Kasumi-1 (cell line): ENCODE measurements at places on chromosomes 3 and 15.
A peak's percentile ranks its signal among the peaks of the same experiment; 100 is the strongest.

DNA sequence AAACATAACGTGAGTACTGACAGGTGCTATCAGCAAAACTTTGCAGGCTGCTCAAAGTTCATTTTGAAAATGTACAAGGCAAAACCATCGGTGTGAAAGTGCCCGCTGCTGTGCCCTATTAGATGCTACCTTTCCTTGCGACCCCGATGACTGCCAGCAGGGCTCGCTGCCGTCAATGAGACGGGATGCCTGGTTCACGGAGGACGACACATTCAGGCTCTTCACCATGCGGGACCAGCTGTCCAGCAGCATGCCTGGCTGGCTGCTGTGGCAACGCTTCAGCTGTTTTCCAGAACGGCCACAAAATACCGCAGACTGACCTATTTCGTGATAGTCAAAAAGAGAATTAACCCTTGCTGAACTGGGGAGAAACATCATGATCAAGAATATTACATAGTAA lies 92.7 kb upstream of the OCA2 start:
- no peak for DNase-seq

GRCh38 chr3:10602271-10602670 lies 96.9 kb upstream of the ATP2B2 start:
- DNase-seq, result no peak

GRCh38 chr15:60627298-60627943 lies 148.5 kb upstream of the ICE2 start:
- DNase-seq, result no peak

DNA sequence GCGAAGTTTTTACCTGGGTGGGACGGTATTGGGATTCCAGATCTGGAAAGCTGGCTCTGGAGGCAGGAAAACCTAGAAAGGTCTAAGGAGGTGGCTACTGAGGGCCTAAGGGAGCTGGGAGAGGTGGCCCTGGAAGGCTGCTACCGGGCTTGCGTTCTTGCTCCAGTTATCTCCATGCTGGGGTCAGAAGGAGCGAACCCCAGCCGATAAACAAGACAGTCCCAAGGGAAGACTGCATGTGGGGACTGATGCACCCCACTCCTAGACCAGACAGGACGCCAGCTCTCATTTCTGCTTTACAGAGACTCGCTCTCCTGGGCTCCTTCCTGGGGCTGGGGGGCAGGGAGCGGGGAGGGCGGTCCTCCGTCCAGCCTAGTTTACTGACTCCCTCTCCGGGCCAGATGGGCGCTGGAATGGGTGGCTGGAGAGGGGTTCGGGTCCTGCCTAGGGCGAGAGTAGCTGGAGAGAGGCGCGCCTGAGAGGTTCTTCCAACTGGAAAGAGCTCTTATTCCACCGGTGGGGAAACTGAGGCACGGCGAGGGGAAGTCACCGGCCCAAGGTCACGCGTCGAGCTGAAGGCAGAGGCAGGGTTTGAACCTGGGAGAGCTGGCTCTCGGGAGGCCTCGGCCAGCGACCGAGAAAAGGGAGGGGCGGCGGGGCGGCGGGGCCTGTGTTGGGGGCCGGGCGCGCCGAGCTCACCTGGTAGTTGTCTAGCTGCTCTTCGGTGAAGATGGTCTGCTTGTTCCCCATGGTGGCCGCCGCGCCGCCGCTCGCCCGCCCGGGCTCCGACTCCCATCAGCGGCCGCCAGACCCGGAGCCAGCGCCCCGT lies 565 bp downstream of the CIB2 start:
- no peak for DNase-seq

- no peak for DNase-seq
These were observed 135.5 kb upstream of the RARB start for GRCh38 chr3:25292595-25292994.

DNA sequence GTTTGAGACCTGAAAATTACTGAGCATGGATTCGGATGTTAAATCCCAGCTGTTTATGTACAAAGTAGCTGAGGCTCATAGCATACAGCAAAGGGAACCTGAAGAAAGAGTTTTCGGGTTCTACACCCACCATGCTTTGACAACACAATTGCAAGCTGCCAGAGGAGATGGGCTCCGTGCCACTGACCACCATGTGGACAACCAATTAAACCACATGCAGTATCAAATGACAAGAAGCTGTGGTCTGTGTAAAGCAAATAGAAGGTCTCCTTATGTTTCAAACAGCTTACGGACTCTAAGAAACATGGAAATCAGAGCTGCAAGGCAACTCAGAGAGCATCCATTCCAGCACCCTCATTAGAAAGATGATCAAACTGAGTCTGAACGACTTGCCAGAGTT lies 12.9 kb downstream of the GABRB3 start:
- DNase-seq, result no peak

GRCh38 chr15:69127306-69127705 lies 33.1 kb upstream of the GLCE start:
- no peak for DNase-seq

DNA sequence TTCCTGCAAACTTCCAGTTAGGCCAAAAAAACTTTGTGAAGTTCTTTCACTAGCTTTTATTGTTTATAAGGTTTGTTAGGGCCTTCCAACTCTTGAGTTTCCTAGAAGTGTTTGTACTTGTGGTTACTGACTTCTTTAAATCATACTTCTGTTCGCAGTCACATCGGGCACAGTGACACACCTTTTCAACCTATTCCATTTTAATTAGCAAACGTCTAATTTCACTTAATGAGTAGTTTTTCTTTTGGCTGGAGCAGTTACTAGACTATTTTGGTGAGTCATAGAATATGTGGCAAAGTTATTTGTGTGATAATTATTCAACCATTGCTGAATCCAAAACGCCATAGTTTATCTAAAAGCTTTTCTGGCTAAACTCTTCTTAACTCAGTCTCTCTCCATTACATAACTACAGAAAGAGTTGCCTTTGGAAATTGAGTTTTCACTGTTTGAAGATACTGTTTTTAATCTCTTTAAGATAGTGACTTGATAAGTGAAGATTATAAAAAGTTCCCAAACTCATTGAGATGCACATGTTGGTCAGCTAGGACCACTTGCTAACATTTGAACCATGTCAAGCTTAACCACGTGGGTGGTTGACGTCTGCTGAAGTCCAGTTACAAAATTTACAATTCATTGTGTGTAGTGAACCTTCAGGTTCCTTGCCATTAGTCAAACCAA lies 21.5 kb downstream of the CNOT10 start:
- no peak for DNase-seq

DNA sequence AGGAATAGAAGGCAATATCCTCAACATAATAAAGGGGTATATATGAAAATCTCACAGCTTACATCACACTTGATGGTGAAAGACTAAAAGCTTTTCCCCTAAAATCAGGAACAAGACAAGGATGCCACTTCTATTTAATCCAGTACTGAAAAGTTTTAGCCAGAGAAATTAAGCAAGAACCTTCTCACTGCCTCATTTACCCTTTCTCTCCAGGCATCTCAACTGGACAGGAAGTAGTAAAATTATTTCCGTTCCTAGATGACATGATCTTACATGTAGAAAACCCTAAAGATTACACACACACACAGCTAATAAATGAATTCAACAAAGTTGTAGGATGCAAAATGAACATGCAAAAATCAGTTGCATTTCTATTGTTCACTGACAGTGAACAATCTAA lies 11.2 kb downstream of the SCAP start:
- peak; percentile 37 for DNase-seq

DNA sequence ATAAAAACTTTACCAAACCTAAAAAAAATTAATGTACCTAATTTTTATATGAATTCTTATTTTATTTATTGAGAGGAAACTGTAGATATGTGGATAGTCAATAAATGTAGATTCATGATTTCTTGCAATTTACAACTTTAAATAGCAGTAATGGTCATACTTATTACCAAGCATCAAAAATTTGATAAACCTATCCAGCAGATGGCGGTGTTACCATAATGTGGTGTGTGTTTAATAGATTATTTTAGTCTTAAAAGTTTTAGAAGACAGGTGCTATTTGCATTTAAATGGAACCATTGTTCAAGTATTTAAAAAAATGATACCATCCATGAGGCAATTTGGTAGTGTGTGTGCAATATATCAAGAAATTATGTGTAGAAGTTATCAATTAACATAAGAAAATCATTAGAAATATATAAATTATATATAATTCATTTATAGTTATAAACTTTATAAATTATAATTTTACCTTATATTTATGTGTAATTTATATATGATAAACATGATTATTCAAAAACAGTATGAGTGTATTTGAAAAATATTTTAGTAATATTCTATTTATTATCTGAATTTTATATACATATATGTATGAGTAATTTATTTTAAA lies 176.0 kb upstream of the BCHE start:
- DNase-seq, result peak; percentile 43

DNA sequence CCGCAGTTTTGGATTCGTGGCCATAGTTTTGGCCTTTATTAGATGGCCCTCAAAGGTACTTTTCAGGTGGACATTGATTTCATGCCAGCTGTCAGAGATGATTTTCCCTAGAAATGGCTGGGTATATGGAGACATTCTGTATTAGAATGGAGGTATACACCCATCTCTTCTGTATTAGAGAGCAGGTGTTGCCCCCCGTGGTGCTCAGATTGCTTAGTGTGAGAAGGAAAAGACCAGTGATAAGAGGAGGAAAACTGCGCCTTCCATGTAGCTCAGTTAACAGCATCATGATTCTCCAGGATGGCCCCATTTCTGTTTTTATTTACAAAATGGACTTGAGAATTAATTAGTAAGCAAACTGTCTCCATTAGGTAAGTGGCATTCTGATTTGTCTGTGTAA lies 145.9 kb downstream of the IGF1R start:
- DNase-seq, result no peak

DNA sequence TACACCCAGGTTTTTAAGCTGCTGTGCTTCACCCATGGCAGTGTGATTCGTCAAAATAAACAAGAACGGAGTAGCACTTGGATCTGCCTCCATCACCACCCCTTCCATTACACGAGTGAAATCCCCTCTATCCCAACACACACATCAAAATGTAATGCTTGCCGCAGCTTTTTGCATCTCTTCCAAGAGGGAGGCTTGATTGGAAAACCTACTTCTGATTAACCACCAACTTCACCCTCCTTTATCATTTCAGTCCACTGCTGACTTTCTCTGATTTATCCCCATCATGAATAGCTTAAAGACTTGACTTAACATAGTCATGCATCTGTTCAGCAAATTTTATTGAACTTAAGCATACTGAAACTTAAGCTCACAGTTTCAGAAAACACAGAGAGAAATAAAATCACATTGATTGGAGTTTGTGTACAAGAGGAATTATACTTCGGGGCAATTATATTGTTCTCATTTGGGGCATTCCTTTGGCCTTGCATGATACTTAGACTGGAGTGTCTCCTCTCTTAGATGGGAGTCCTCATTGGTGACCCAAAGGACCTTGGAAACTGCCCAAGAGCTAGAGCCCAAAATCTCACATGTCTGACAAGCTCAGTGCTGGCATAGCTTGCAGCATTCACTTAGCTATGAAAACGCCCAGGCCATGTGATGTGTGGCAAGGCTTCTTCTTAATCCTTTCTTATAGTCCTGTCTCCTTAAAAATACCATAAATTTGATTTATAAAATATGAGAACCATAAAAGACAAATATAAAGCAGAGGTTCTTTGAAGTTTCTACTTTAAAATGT lies 124.3 kb upstream of the UMPS start:
- DNase-seq, result no peak

GRCh38 chr3:160049565-160049964 lies 60.9 kb downstream of the IL12A start:
- DNase-seq, result no peak

DNA sequence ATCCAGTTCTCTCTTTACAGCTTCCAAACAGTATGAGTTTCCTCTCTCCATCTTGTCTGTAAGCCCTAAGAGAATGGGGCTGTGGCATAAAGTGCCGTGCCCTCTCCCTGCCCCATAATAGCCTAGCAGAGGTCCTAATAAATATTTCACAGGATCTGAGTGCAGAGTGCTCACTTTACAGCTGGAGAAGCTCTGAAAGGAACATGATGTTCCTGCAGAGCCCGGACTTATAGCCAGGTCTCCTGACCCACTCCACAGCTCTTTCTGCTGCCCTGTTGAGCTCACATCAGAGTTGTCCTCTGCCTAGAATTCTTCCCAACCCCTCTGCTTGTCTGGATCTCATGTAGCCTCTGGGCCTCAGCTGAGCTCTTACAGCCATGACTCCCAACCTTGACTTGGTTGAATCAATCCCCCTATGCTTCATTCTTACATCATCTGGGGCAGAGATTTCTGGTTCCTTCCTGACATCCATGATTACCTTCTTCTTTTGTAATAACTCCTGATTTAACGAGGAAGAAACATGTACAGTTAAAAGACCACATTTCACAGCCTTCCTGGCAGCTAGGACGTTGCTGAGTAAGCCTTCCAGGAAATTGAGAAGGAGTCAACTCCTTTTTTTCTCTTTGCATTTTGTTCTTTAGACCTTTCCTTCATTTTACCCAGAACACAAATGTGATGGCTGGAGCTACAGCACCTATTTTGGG lies 135.3 kb downstream of the RPLP1 start:
- peak; percentile 13 for DNase-seq

DNA sequence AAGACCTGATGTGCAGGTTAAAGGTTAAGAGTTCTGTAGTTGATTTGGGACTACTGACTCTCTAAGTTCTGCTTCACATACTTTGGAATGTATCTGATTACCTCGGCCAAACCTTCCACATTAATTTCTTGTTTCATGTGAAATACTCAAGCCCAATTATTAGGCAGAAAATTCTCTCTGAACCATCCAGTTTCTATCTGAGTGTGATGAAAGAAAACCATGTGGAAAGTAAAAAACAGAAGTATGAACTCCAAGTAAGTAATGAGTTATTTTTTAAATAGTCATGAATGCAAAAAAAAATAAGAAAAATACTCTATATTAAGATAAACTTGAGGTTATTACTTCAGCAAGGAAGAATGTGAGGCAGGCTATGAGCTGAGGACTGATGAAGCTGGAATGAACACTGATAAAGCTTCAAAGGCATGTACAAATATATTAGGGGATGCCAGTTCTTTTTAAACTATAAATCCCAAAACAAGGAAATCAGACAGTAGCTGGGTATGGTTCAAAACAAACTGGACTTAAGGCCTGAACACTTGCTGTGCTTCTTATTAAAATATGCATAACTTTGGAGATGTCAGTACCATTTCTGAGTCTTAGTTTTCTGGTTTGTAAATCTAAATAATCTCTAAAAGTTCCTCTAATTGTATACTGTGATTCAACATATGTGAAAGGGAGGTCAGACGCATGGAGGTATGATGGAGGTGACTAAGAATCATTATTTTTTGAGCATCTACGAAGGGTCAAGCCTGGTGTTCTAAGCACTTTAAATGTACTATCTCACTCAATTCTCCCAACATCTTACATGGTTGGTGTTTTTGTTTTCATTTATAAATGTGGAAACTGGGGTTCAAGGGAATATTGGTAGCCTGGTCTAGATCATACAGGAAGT lies 59.6 kb downstream of the COL6A6 start:
- DNase-seq, result no peak

- DNase-seq, result no peak
These were observed at the start of gene REC114 for GRCh38 chr15:73442968-73443367. Gene REC114 (plus strand): TSS chr15:73443164. CDS start chr15:73443186, 22 bp downstream.

DNA sequence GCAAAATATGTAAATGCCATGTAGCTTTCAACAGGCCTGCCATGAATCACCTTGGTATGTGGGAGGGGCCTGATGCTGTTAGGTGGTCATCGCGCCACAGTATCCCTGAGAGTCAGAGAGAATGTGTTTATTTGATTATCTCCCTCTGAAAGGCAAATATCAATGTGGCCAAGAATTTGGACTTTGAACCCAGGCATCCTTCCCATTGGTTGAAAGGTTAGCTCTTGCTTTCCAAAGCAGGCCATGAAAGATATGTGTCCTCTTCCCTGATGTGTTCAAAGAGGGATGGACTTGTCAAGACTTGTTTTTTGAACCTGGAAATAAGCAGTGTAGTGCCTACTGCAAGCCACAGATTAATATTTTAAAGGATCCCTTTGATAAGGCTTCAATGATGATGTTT lies 36.7 kb downstream of the SRP14 start:
- DNase-seq, result no peak
